ENCODE measurements at places on chromosomes 16 and 17. TPM values are rescaled to one million over a fixed set of nuclear protein-coding genes. Genes with fewer than 3 reads are reported as not detected.

Gene BAHCC1
- total RNA-seq = 6.1 TPM

Gene KRTAP4-5
- not detected for total RNA-seq

Gene SNF8
- 79.9 TPM for total RNA-seq

Gene PKMYT1
- 2.4 TPM for total RNA-seq

Gene MYCBPAP
- total RNA-seq = not detected

Gene CBFA2T3
- total RNA-seq = 4.4 TPM

Gene KRT32
- not detected for total RNA-seq

Measured in gastrocnemius medialis (tissue), 4 donors.